ENCODE measurements at places on chromosomes 3 and 15. TPM values are rescaled to one million over a fixed set of nuclear protein-coding genes. Genes with fewer than 3 reads are reported as not detected.

GRCh38 chr15:87570206-87570605 lies 686.3 kb downstream of the NTRK3 start:
- no peak for ATAC-seq

- no peak for ATAC-seq
These were observed 5.2 kb downstream of the SOX2 start for GRCh38 chr3:181716966-181717365.

DNA sequence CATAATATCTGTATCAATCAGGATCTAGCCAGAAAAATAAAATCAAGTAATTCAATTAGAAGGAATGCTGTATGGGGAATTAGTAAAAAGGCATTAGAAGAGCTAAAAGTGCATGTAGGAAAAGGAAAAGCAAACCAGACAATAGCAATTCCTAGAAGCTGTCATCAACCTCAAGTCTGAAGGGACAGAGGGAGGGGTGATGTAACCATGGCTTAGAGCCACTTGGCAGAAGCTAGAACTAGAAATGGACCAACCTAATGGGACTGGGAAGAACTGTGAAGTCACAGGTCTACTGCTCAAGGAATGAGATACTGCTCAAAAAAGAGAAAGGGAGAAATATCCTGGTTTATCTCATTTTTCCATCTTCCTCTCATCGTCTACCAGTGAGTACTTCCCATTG lies 590.7 kb upstream of the SGO1 start:
- ATAC-seq, result no peak

DNA sequence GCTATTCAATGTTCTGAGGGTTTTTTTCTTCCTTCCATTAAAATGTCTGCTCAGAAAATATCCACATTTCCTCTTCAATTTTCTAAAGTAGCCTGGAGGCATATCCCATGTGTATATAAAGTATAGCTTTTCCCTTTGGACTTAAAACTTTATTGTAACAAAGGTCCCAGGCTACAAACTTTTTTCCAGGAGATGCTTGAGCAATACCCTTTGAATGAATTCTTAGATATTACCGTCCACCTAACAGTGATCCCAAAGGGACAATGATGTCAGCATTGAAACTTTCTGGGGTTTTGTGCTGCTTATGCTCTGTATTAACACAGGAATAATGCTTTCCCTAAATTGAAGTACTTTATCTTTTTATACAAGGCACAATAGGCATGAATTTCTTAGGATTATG lies 525.2 kb downstream of the CADM2 start:
- no peak for ATAC-seq

The PLS1 gene
- 12.5 TPM for total RNA-seq

- ATAC-seq, result no peak
These were observed 78.5 kb downstream of the RPLP1 start for GRCh38 chr15:69530991-69531664.

DNA sequence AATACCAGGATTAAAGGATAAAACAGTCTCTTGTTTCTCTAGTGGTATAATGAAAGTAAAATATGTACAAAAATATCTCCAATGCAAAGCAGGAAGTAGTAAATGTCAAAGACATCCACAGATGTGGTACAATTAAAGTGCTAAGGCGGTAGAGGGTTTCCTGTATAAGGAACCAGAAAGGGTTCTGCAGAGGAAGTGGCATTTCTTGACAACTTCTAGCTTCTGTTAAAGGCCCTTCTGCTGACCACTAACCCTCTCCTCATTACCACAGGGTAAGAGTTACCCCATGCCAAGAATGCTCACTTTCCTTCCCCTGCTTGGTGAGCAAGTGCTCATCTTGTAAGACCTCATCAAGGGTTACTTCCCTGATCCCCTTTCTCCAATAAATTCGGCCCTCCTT lies 883.6 kb upstream of the NR2F2 start:
- ATAC-seq, result no peak

DNA sequence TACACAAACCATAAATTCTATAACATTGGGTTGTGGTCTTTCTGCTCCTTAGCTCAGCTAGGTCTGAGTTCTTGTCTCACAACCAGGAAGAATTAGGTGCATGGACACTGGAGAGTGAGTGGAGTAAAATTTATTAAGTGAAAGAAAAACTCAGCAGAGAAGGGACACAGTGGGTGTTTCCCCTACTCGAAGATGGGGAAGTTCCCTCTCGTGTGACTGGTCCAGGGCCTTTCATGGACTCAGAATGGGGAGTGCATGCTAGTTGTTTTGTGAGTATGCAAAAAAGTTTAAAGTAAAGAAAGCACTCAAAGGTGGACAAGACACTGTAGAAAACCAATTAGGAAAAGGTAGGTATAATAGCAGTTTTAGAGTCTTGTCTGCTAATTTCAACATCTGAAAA lies 215.5 kb upstream of the RORA start:
- ATAC-seq, result no peak

The TRIM42 gene
- not detected for total RNA-seq

DNA sequence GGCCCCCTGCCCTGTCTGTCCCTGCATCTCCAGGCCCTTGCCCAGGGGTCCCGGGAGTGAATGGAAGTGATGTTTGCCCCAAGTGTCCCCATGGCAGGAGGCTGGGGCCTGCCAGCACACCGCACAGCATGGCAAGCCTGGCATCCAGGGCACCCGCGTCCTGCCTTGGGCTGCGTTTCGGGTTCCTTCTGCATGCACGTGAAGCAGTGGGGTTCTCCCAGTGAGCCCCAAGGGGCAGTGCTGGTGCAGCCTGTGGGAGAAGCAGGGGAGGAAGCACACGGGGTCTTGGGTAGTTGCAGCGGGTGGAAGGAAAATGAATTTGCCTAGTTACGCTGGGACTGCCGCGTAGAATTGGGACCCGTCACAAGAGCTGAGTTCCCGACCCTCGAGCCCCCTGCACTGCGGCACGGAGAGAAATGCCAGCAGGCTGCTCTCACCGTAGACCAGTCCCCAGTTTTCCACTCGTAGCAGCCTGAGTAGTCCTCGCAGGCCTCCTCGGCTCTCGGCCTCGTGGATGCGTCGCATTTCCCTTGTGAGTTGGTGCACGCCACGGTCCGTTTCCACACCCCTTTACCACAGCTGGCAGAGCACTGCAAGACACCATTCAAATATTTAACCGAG lies 259.5 kb upstream of the LYSMD4 start:
- ATAC-seq, result no peak

Measured in esophagus mucosa (tissue), 1 donor.